ENCODE measurements at places on chromosomes 2 and 18. TPM values are rescaled to one million over a fixed set of nuclear protein-coding genes. Genes with fewer than 3 reads are reported as not detected.

The TUBA4A gene
- 68.0 TPM for total RNA-seq

The SP110 gene
- 11.6 TPM for total RNA-seq

The C2orf78 gene
- not detected for total RNA-seq

The ELMOD3 gene
- 16.4 TPM for total RNA-seq

The C1QL2 gene
- 0.98 TPM for total RNA-seq

All from A673 (cell line).